ENCODE measurements at places on chromosomes 1 and 21.

DNA sequence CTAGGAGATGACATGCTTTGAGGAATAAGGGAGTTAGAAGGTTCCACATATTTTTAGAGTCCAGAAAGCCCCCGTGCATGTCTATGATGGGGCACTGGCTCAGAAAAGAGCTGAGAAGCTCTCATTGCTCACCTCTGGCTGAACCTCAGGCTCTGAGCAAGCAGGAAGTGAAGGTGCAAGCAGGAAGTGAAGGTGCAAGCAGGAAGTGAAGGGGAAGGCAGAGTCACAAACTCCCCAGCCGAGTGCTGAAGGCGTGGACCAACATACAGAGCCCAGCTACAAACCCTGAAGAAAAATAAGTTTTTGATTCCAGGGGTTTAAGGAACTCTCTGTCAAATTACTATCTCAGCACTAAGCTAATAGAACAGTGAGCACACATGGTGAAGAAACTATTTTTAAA, 7.0 kb downstream of the KRTAP10-8 start:
- no peak for DNase-seq

- DNase-seq: no peak
Measured at GRCh38 chr1:35452106-35452774, 105.0 kb downstream of the KIAA0319L start.

DNA sequence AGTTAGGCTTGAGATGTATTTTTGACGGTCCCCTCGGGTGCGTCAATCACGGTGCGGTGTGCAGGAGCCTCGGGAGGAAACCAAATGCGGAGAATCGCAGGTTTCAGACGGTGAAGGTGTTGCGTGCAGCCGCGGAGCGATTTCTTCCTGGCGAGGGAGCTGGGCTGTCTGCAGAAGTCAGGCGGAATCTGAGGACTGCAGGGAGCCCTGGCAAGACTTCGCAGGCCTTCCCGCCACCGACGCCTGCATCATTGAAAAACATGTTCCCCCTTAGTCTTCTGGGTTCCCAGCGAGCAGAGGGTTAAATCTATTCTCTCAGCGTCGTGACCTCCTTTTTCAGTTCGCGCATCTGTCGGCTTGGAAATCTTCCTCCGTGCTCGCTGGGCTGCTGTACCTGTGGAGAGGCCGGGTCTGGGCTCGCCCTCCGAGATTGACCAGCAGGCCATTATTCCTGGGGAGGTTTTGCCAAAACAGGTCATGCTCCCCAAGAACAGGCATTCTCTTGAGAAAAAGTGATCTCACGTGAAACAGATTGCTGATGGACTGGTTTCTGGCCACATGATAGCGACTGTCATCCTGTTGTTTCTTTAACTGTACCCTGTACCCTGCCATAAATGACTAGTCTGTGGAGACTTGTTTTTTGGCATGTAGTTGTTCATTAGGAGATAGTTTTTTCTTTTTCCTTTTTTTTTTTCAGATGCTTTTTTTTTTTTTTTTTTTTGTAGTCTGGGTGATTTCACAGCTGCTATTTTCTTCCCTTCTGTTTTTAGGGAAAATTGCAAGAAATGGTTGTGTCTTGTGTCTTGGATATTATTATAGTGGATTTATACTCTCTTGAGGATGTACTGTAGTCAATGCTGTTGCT, 894 bp downstream of the EPB41 start:
- peak; percentile 9 for DNase-seq

DNA sequence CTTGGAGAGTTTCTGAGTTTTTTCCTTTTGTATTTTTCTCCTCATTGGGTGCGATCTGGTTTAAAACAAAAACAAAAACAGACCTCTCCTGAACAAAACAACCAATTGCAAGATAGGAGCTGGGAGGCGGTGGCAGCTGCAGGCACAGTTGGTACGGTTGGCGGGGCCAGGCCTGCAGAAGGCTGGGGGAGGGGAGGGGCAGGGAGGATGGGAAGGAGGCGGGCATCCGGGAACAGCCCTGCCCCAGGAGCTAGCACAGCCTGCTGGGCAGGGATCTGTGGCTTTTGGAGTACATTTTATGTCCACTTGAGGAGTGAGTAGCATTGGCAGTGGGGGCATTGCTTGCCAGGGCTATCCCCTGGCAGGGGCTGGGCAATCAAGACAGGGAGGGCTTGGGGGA, 5.2 kb downstream of the CAPN9 start:
- DNase-seq: no peak

GRCh38 chr1:205272536-205272935, 44.8 kb downstream of the TMCC2 start:
- DNase-seq: no peak

DNA sequence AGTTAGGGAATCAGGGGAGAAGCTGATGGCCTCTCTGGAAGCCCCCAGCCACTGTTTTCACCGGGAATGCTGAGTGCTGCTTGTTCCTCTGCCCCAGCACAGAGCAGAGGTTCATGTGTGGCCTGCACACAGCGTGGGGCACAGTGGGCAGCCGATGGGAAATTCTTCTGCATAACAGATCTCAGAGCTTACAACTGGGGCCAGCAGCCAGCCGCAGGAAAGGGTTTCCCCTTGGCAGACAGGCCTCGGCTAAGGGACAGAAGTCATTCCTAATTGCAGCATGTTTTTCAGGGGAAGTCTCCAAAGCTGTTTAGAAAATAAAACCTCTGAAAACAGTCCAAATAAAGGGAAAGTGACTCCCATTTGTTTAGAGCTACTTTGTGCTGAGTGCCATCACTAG, 22.6 kb downstream of the HMGB4 start:
- DNase-seq: no peak

DNA sequence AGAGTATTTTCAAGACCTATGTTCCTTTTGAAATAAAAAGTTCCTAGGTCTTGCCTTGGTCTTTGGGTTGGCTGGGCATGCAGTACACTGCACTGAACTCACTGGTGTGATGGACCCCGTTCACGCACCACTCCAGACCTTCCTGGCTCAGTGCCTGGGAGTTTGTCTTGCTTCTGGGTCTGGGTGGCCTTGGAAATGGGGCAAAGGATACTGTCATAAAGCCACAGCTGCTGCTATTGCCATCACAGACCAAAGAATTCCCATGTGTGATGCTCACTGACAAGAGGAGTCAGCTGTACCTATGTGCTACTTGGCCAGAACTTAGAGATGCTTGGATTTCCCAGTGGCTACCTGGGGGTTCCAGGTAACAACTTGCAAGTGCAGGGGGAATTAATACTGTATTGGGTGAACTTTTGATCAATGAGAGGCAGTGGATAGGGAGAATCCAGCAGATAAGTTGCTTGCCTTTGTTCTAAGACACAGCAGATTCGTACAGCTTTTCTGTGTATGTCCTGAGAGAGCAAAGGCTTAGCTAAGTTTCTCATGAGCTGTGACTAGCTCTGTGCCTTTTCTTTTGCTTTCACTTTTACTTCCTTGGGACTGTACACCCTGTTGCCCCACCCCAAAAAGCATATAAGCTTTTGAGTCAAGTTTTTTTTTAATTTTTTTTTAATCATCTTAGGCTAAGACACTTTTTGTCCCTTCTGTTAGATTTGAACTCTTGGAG, 115.3 kb downstream of the RUNX1 start:
- no peak for DNase-seq

GRCh38 chr1:244601336-244601735, 51.6 kb upstream of the DESI2 start:
- DNase-seq: no peak

GRCh38 chr1:187157115-187157514, 328.4 kb downstream of the PLA2G4A start:
- no peak for DNase-seq

GRCh38 chr1:239858529-239858928, 233.2 kb upstream of the FMN2 start:
- DNase-seq: no peak
